NCI-H187 treated with DMSO at 0.1 percent for 48 hours (cell line): ENCODE measurements at places on chromosomes 1 and 21.

DNA sequence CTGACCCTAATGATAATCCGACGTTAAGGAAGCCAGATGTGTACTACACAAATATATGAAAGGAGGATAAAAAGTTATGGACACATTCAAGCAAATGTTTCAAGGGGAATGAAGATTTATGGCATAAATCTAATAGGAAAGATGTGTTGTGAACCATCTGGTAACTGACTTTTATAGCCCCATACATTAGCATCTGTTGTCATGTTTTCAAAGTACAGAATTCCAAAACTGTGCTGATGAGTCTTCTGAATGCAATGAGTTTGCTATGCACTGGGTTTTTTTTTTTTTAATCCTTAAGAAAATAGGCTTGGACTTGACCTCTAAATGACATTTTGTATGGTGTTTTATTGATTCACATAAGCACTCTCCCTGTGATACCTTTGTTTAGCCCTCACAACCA, 158.5 kb upstream of the ESRRG start:
- DNase-seq, result no peak

DNA sequence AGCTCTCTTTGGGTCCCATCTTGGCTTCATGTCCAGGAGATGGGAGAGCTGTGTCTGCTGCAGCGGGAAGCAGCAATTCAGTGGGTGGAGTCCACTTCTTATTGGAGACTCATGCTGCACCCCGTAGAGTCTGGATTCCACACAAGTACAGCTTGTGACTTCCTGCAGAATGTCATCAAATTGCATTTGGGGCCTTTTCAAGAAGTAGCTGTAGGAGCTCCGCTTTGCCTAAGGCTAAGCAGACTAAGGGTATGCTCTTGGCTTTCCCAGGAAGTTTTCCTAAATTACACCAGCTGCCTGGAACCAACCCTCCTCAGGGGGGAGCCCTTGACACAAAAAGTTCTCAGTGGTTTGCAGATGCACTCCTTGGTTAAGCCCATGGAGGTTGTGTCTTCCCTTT, 5.7 kb upstream of the MOB3C start:
- no peak for DNase-seq

DNA sequence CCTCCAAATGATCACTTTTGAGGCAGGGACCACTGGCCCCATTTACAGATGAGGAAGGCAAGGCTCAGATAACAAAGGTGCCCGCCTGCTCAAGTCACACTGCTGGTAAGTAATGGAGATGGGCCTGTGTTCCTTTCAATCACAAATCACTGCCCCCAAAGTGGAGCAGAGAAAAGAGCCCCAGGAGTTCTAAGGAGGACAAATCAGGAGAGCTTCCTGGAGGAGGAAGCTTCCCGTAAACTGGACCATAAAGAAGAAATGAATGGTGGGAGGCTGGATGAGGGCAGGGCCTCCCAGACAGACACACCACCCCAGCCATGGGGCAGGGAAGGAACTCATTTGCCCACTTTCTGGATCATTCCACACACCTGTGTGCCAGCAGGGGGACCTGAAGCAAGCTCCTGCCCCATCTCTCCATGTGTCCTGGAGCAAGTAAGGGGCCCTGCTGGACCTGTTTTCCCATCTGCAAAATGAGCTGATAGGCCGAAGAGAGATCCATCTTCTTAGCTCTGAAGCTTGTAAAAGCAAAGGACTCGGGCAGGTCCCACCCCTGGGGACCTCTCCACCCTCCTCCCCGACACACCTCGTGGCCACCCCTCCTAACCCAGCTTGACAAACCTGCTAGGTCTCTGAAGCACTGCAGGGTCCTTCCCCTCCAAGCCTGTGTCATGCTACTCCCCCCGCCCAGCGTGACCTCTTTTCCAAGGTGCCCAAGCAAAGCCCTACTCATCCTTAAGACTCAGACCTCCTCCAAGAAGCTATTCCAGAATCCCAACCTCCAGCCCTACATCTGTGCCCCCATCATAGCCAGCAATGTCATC, 5.5 kb downstream of the LAPTM5 start:
- no peak for DNase-seq

GRCh38 chr1:190403402-190403801, 74.3 kb downstream of the BRINP3 start:
- DNase-seq, result no peak

DNA sequence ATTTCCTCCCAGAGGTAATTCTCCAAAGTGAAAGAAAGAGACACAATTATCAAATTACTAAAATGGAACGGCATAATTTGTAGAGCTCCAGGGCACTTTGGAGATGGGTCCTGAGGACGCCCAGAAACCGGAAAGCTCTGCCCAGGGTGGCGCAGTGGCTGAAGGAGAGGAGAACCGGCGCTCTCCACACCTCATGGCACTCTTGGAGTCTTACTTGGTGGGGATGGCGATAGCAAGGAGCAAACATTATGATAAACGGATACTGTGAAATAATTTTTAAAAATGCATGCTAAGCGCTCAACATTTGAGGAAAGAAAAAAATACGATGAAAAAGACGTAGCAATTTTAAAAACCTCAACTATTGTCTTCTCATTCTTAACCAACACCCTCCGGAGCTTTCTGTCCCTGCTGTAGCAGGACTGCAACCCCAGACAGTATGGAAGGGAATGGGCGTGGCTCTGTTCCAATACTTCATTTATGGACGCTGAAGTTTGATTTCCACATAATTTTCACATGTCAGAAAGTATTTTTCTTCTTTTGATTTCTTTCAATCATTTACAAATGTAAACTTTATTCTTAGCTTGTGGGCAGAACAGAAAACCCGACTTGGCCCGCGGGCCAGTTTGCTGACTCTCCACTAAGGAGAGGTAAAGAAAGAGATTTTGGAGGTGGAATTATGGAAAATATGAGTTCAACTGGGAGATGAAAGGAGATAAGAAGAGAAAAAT, 1.1 kb downstream of the S100A11 start:
- no peak for DNase-seq

- no peak for DNase-seq
These were observed 75.8 kb upstream of the ADAR start for GRCh38 chr1:154683820-154684219.

- no peak for DNase-seq
These were observed 70.8 kb downstream of the SYT2 start for GRCh38 chr1:202639500-202639899.

GRCh38 chr1:231134624-231135023, 27.2 kb upstream of the TRIM67 start:
- DNase-seq, result no peak

- no peak for DNase-seq
These were observed 18.2 kb upstream of the RUNX3 start for GRCh38 chr1:24948079-24948827.

DNA sequence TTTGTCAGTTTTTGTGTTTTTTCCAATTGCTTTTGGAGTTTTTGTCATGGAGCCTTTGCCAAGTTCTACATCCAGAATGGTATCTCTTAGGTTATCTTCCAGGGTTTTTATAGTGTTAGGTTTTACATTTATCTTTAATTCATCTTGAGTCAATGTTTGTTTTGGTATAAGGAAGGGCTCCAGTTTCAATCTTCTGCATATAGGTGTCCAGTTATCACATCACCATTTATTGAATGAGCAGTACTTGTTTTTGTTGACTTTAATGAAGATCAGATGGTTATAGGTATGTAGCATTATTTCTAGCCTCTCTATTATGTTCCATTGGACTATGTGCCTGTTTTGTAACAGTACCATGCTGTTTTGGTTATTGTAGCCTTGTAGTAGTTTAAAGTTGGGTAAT, 1233.1 kb downstream of the PLA2G4A start:
- DNase-seq, result no peak

GRCh38 chr1:81695741-81696140, 105.0 kb upstream of the ADGRL2 start:
- no peak for DNase-seq

DNA sequence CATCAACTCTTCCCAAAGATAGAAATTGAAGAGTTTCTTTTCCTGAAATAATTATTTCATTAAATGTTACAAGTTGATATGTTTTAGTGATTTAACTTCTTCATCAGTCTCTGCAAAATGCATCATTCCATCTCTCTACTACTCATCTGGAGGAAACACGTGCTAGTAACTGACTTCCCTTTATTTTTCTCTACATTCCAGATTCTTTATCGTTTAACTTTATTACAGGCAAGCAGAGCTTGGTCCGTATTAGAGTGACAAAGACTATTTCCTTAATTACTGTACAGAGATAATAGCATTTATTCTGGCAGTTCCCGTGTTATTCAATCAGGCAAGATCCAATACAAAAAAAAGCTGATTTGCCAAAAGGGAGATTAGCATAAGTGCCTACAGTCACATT, 88.6 kb downstream of the TM2D1 start:
- DNase-seq, result no peak

GRCh38 chr1:181594553-181594952, 111.2 kb downstream of the CACNA1E start:
- DNase-seq, result no peak

DNA sequence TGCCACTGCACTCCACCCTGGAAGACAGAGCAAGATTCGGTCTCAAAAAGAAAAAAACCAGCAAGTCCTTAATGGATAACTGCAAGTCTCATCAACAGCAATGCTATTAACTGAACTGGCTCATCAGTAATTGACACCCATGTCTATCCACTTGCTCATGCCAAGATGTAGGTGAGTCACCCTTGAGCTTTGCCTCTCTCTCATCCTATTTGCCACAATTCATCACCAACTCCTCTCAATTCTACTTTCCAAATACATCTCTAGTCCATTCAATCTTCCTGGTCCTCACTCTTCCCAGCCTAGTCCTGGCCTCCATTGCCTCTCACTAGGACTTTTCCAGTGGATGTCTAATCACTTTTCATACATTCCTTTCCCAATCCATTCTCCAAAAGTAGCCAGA, 103.7 kb upstream of the PRMT6 start:
- DNase-seq, result no peak

DNA sequence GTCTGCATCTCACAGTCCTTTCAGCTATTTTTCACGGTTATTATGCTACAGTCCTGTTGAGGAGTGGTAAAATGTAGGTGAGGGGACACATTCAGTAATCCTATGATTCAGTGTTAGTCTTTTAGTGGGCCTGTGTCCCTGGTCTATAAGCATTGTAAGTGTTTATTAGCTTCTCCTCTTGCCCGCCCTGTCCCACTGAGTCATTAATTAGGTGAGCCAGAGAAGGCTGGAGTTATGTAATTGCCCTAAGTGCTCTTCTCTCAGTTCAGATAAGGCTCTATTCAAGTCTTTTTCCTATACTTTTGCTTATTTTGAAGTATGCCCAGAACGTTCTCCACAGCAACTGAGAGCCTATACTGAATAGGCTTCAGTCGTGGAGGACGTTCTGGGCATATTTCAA, 76.3 kb upstream of the ZRANB2 start:
- DNase-seq, result no peak

- no peak for DNase-seq
These were observed 27.9 kb upstream of the NPL start for GRCh38 chr1:182761396-182762395.

GRCh38 chr1:111164151-111164550, 24.1 kb downstream of the CEPT1 start:
- DNase-seq, result no peak

GRCh38 chr1:26696654-26697430, 1.0 kb downstream of the ARID1A start:
- no peak for DNase-seq

- no peak for DNase-seq
These were observed 121.8 kb downstream of the HMGB4 start for GRCh38 chr1:33985656-33986055.

DNA sequence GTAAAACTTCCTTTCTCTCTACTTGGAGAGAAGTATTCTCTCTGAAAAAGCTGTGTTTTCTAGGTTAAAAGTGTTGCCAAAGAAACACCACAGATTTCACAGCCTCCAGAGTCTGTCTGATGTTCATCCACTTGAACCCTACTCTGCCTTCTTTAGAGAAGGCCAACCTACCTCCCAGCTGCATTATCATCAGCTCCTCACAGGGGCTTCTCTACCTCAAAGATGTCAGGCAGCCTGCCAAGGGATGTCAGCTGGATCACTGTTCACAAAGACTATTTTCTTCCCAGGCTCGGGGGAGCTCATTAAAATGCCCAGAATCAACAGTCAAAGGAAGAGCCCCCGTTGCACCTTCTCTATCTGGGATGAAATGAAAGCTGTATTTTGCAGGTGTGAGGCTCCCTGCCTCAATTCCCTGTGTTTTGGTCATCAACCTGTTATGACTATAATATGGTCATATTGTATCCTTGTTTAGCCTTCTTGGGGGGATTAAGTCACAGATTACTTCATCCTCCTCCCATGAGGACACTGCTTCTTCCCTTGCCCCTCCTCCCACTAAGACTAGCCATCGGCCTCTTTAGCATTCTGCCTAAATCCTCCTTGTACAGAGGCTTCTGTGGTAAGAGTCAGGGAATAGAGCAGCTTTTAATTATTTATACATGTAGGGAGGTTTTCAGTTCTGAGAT, 25.7 kb downstream of the ANGPTL7 start:
- DNase-seq, result no peak

GRCh38 chr1:57819893-57820292, 396.0 kb upstream of the DAB1 start:
- no peak for DNase-seq

GRCh38 chr1:160541622-160542302, 18.7 kb upstream of the SLAMF6 start:
- no peak for DNase-seq

DNA sequence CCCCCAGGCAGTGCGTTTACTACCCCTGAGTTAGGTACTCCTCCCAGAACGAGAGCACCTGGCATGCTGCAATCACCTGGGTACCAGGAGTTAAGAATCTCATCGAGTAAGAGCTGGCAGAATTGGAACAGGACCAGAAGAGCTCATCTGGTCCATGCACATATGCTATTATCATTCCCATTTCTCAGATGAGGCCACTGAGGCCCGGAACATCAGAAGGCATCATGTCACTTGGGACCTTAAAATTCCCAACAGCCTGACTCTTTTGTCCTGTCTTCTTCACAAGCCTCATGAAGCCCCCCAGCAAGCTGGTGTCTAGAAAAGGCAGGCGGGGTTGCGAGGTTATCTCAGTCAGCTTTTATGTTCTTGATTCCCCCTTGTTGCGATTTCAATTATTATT, 13.9 kb upstream of the IFFO2 start:
- no peak for DNase-seq

DNA sequence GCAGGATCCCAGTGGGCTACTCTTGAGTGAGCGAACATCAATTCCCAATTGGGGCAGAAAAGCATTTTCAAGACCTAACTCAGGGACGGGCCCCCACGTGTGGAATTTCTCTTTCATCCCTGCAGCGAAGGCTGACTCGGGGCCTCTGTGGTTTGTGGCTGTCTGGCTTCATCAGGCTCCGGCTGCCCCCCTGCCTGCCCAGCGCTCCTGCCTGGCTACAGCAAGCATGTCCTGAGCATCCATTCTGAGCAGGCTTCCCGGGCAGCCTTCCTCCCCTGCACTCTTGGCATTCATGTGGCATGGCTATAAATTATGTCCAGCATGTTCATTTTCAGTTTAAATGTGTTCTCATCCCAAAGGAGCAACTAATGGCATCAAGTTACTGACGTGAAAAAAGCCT, 588.1 kb downstream of the KIF26B start:
- DNase-seq, result peak; percentile 2

GRCh38 chr1:215360758-215361157, 206.3 kb upstream of the KCTD3 start:
- DNase-seq, result no peak

DNA sequence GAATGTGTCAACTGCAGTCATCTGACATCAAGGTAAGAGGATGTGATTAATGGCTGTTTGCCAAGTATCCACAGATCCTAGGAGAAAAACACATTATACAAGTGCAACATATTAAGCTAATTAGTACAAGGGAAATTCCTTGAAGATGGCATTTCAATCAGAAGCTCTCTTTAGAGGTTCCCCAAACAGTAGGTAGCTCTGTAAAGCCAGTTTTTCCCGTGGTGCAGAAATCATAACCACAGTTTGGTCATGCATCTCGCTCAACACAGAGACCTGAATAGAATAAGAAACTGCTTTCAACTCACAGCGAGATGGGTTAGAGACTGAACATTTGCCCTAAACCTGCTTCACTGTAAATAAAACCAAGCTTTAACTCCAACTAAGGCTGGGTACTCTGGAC, 230.5 kb upstream of the CAMK1G start:
- no peak for DNase-seq
